Hypothalamus (tissue), 51 donors: ENCODE measurements at places on chromosomes 7 and 10.

- no peak for DNase-seq
Measured at GRCh38 chr7:25068502-25069213, 56.4 kb downstream of the CYCS start.

DNA sequence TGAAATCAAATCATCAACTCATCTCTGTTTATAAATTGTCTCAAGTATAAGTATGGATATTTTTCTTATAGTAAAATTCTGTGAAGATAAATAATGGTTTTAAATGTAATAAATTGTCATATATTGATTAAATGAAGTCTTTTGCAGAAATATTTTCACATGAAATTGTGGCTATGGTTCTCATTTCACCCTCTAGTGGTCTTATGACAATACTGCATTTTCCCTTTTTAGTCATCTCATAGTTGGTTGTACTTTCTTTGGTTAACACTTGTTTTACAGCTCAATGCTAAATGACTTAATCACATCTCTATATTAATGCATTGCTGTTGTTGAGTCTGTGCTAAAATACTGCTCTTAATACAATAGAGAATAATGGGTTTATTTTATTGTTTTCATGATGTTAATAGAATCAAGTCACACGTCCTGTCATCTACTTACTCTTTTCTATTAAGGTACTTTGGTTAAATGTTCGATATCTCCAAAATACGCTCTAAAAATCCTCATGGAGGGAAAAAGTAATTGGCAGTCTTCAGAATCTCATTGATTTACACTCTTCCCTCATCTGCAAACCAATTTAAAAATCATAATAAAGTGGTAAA, 38.0 kb upstream of the CACNA2D1 start:
- DNase-seq, result no peak

DNA sequence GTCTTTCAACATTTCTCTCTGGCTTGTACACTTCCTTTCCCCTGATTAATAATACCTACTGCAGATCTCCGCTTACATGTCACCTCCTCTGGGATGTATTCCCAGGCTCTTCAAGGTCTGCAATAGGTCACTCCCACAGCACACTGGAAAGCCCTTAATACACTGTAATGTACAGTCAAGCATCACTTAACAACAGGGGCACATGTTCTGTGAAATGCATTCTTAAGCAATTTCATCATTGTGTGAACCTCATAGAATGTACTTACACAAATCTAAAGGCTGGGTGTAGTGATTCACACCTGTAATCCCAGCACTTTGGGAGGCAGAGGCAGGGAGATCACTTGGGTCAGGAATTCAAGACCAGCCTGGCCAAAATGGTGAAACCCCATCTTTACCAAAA, 1.9 kb downstream of the COX15 start:
- no peak for DNase-seq

- DNase-seq, result no peak
Measured at GRCh38 chr10:85651497-85651882, 715.1 kb downstream of the GRID1 start.

- DNase-seq, result no peak
Measured at GRCh38 chr10:7233259-7233991, 177.4 kb downstream of the SFMBT2 start.

- DNase-seq, result no peak
Measured at GRCh38 chr10:77533887-77534278, 103.7 kb downstream of the KCNMA1 start.

GRCh38 chr7:123681561-123681960, 25.9 kb downstream of the LMOD2 start:
- DNase-seq, result no peak
